ENCODE measurements at places on chromosomes 2 and 18.

GRCh38 chr18:55096263-55096951 lies 137.1 kb upstream of the CCDC68 start:
- no peak for DNase-seq

DNA sequence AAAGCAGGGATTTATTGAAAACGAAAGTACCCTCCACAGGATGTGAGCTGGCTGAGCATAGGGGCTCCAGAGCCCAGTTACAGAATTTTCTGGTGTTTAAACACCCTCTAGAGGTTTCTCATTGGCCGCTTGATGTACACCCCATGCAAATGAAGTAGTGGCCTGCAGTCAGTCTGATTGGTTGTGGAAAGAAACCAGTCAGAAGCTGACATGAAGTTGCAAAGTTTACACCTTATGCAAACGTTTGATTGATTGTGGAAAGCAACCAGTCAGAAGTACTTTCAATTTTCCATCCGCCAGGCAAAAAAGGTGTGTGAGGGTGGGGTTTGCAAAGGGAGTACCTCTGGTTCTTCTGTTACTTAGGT lies 62.3 kb downstream of the VWA3B start:
- DNase-seq, result no peak

DNA sequence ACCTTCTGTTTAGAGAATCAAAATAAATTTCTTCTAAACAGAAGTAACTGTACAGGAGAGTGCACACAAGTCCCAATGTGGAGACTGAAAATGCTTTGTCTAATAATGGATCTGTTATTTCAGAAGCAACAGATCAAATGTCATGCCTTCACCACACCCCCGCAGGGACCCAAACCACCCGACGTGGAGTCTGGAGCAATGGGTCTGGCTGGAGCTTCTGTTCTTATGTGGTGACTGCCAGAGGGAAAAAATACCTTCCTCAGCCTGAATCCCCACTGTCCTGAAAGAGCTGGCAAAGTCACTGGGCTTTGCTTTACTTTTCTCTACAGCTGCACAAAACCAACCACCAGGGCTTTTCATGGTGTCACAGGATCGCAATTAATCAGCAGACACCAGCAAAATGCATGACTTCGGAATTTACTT lies 119.0 kb upstream of the ZFP36L2 start:
- DNase-seq, result no peak

GRCh38 chr2:27838502-27838901 lies 51.7 kb downstream of the RBKS start:
- no peak for DNase-seq

DNA sequence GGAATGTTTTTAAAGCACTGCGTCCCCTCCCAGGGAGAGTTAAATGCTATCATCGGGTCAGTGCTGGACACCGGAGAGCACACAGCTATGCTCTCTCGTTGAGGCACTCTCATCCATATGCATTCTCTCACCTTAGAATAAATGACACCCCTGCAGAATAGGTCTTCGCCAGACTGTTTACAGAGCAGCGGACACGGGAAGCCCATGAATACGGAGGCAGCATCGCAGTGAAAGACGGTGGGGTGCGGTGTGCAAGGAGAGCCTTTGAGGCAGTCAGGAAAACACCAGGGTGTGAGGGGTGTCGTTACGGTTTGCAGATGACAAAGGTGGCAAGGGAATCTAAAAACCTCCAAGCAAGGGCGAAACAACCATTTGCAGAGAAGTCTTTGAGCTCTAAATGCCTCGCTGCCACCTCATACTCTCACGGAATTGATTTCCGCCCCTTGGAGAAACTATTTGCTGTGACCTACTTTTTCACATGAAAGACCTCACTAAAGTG lies 169.2 kb upstream of the FHL2 start:
- no peak for DNase-seq

DNA sequence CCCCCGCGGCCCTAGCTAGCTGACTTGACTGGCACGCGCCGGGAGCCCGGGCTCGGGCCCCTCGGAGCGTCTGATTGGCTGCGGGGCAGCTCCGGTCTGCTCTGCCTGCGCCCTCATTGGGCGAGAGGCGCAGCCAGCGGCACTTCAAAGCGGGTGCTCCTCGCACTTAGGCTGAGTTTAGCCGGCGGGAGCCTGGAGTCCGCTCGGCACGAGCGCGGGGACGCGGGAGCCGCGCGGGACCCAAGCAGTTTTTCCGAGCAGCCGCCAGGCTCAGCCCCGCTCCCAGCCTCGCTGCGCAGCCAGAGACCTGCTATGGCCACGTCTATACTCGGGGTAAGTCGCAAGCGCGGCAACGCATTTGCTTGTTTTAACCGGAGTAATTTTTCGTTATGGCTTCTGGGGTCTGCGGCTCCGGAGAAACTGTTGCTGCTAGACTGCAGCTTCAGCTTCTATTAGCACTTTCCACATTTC lies at the start of gene SP9:
Gene SP9 (plus strand): TSS at position 174 of the 471 bp plus-strand sequence. CDS start 139 bp downstream, at position 313.
- DNase-seq, result no peak

- DNase-seq, result no peak
These were observed at the start of gene FIGN for GRCh38 chr2:163735685-163736432. TSS of gene FIGN (minus strand) at chr2:163736008. CDS start at chr2:163734927, 1,081 bp downstream.

- DNase-seq, result no peak
These were observed 1.2 kb upstream of the MLPH start for GRCh38 chr2:237485844-237486243.

- no peak for DNase-seq
These were observed 968.5 kb downstream of the BCL11A start for GRCh38 chr2:59584958-59585357.

DNA sequence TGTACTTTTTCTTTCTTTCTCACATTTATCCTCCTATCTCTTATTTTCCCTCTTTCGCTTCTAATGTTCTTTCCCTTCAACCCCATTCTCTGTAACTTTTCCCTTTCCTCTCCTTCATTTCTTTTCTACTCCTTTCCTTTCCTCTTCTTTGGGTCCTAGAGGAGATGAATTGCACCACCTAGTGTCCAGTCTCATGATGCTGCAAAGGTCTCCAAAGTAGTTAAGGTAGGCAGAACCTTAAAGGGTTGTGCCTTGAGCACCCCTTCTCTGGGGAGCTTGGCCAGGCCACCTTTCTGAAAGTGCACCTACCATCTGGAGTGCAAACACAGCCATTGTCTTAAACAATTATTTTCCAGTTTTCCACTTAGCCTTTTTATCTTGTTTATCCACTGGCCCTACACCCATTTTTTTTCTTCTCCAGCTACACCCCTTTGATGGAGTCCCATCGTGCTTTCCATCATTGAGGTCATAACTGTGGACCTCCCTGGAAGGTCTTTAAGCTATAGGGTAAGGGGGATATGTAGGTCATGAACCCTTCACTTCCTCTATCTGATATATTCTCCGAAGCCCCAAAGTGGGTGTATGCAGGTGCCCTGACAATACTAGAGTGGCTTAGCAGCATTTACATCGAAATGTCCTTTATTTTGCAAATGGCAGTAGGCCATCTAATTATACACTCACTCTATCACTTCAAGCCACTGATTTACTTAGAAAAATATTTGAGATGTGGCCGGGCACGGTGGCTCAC lies 155.9 kb downstream of the ESCO1 start:
- no peak for DNase-seq

- DNase-seq, result no peak
These were observed 62.5 kb downstream of the ANTXR1 start for GRCh38 chr2:69075486-69075885.

- no peak for DNase-seq
These were observed 1.0 kb downstream of the PLEK start for GRCh38 chr2:68366083-68366560.

DNA sequence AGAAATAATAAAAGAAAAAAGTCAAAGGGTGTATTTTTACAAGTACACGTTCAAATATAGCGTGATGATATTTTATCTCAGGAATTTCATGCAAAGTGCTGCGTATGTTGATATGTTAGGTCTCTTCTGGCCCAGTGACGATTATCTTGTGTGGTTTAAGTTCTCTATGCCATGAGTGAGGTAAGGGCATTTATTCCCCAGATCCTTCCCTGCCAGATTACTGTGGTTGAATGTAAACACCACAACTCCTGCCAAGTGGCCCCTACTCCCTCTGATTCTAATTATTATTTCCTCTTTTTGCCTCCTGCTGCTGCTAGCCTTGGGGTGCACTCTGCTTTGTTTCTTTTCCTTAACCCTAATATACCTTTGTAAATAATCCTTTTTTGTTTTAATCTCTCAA lies 12.2 kb downstream of the SCN2A start:
- no peak for DNase-seq

DNA sequence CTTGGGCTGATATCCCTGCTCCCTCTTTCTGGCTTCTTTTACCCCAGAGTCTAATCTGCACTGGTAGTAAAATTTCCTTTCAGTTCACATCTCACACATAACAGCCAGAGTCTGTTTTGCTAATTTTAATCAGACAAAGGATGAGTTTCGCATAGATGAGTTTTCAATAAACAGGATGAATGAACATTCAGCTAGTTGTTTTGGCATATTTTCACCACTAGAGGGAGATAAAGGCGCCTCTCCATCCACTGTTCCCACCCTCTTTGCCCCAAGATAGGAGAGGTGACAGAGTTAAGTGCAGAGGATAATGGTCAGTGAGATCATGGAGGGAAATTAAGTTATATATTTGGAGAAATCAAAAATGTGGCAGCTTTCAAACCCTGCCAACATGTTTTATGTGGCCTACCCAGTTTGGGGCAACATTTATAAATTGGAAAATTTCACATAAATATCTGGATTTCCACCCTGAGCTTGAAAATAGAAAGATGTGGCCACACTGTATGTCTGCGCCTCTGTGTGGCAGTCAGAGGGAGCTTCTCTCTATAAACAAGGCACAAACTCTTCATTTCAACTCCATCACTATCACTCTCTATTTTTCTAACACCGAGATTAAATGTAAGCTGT lies 48.5 kb upstream of the DTNA start:
- no peak for DNase-seq

GRCh38 chr2:20516646-20517341 lies 69.9 kb downstream of the RHOB start:
- no peak for DNase-seq

DNA sequence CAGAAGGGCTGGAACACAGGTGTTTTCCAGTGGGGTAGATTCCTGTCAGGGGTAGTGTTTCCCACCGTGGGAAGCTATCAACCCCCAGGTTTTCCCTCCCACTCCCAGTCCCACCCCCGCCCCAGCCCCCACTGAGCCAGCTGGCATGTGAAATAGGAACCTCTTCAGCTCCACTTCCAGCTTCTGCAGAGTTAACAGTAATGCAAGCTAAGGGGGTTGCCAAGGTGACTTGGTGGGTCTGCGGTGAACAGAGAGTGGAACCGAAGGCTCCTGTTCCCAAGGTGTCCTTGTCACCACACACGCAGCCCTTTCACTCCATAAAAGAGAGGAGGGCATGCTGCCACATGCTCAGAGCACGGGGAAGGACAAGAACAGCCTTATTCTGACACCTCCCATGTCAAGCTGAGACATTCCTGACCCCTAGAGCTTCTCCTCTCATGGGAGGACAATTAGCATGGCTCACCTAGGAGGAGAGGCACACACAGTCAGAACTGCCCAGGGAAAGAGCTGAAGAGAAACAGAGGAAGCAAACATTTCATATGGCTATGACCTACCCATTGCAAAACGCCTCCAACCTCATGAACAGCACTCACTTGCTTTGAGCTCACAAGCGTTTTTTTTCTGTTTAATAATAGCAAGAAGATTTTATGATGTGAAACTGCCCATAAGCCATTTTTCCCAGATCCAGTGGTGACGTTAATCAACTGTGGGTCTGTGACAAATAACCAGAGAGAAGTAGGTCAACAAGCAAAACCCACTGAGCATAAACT lies 39.8 kb upstream of the TBC1D8 start:
- no peak for DNase-seq

DNA sequence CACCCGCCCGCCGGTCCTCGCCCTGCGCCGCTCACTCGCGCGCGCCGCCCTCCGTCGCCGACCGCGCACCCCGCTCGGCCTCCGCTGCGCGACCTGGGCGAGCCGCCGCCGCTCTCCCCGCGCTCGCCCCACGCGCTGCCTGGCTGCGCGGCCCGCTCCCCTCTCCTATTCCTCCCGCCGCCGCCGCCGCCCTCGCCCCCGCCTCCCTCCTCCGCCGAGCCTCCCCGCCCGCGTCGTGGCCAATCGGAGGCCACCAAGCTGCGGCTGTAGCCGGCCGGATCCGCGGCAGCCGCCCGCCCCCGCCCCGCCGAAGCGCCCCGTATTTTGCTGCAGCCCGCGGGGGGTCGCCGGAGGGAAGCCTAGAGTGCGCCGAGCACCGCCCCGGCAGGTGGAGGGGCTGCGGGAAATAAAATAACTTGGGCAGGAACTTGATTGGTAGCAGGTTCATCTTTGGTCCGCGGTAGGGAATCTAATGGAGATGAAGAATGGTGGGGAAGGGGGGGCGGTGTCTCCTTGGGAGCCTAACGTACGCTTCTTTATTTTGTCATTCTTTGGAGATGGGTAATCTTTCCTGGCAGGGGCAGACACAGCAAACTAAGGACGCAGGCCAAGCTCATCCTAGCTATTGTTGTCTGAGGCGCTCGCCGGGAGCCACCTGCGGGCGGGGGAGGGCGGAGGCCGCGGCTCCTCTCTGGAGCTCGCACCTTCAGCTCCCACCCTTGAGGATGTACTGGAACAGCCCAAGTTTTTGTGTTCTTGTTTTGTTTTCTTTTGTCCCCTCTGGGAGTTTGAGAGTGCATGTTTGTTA lies 1.1 kb upstream of the CDH2 start:
- DNase-seq, result no peak

DNA sequence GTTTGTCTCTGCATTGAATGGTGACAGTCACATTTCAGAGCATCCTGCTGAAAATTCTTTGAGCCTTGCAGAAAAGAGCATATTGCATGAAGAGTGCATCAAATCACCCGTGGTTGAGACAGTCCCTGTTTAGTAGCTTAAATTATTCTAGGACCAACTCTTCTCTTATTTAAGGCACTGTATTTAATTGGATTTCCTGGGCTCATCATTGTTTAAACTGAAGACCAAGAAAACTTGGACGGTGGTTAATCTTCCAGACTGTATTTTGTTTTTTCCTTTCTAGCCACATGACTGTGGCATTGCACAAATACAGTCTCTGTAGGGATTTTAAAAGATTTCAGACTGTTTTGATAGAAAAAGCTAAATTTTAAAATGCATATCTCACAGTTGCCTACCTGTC lies 114.4 kb downstream of the GALNT3 start:
- no peak for DNase-seq

- no peak for DNase-seq
These were observed 101.3 kb downstream of the PID1 start for GRCh38 chr2:229169751-229170150.

GRCh38 chr2:85724731-85725181 lies 29.0 kb upstream of the ATOH8 start:
- DNase-seq, result no peak

DNA sequence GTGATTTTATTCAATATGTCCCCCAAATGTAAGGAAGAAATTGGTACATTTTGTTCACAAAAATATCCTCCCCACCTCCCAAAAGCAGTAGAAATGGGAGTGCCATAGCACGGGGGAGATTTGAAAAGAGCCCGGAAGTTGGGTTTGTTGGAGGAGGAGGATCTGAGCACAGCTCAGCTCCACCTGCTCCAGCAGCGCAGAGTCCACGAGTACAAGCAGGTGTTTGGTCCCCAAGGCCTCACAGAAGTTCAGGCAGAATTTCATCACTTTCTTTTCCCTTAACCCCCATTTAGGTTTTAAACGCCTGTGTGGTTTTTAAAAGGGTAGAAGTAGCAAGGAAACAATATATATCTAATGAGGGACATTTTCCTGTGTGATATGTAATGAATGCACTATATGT lies 56.0 kb downstream of the TRAPPC12 start:
- no peak for DNase-seq
